ENCODE measurements at places on chromosomes 2 and 18.

DNA sequence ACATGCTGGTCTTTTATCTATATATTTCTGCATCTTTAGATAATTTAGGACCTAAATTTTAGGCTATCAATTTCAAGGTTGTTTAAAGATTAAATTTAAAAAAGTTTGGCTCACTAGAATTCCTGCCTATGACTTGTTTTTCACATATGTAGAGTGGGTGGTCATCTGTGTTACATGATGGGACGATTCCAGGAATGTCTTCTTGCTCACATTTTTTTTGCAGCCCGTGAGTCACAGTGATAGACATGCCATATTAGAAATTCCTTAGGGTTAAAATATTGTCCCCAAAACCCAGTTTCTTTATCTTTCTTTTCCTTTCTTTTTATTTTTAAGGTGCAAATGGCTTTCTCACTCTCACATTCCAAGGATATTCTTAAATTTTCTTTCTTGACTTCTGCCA lies 652.0 kb downstream of the PLCL1 start:
- DNase-seq, result no peak

GRCh38 chr2:205409411-205409810 lies 272.9 kb upstream of the NRP2 start:
- no peak for DNase-seq

DNA sequence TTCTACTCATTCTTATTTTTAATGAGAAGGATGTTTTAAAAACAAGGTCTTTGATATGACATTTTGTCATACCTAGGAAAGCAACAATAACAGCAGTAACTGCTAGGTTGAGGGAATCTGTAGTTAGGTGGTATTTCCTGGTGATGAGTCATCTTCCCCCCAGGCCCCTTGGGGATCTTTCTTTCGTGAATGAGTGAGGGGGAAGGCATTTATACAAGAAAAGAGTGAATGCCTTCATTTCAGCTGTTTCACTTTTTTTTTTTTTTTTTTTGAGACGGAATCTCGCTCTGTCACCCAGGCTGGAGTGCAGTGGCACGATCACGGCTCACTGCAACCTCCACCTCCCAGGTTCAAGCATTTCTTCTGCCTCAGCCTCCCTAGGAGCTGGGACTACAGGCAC lies 108.6 kb downstream of the MAP4K4 start:
- no peak for DNase-seq

DNA sequence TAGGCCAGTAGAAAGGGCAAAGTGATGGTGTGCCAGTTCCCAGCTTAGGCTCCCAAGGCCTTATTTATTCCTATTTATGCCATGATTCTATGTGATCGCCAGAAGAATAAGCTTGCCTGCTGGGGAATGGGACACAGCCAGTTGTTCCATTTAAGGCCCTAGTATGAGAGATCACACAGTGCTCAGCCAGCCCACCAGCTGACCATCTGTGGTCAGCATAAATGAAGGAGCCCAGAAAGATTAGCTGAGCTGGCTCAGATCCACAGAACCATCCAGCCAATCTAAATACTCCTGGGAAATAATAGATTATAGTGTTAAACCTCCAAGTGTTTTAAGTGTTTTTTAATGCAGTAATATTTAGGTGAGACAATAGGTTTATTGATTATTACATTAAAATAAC lies 12.6 kb upstream of the L3MBTL4 start:
- no peak for DNase-seq

DNA sequence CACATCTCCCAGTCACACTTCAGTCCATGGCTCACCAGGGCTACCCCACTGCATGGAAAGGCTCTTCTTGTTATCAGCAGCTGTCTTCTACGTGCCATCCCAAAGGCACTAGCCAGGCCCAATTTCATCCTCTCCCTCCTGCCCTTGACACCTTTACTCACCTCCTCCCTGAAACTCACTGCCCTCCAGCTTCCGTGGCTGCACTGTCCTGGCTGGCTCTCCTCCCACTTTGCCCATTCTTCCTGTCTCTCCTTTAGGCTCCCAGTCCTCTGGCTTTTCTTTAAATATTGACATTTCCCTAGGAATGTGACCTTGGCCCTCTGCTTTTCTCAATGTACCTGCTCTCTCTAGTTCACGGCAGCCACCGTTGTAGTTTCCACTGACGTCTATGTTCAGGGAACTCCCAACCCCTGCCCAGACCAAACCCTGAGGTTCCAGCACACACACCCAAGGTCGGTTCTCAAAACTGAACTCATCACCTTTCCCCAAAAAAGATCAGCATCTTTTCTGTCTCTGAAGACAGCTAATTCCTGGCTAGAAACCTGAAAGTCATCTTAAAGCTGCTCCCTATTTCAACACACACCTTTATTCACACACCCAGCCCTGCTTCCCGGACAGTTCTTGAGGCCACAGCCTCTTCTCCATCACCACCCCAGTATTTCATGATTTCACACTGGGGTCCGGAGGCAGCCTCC lies 36.7 kb downstream of the WDFY1 start:
- no peak for DNase-seq

- peak; percentile 78 for DNase-seq
Measured at GRCh38 chr2:164992818-164993217, 37.5 kb upstream of the SLC38A11 start.

GRCh38 chr2:61343141-61343540 lies 127.7 kb downstream of the USP34 start:
- no peak for DNase-seq

GRCh38 chr2:467543-467891 lies 179.6 kb upstream of the ALKAL2 start:
- DNase-seq, result no peak
